ENCODE measurements at places on chromosomes 16 and 17.

GRCh38 chr17:48351911-48352332, 78.1 kb downstream of the SKAP1 start:
- no peak for DNase-seq

- no peak for DNase-seq
Measured at GRCh38 chr17:70076831-70077230, 1.8 kb downstream of the KCNJ16 start.

DNA sequence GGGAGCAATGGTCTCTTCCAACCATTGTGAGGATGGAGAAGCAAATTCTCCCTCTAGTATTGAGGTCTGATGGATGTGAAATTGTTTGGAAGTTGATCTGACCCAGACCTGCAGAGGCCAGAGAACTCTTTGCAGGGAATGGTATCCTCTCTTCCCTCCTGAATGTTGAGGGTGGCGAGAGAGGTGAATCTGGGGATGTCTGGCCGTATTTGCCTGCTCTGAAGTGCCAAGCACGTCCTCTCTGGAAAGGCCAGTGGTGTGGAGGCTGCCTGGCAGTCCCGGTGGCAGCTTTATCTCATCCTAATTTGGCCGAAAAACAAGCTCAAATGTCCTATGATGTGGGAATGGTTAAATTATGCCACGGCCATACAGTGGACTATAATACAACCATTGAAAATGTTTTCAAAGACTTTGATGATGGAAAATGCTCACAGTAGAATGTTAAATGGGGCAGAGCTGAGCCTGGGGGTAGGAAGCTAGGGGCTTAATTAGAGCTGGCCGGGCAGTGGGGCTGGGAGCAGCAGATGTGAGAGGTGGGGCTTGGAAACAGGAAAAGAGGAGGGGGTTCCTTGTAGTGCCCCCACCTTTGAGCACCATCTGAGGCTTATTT, 30.8 kb downstream of the WSCD1 start:
- DNase-seq: no peak

DNA sequence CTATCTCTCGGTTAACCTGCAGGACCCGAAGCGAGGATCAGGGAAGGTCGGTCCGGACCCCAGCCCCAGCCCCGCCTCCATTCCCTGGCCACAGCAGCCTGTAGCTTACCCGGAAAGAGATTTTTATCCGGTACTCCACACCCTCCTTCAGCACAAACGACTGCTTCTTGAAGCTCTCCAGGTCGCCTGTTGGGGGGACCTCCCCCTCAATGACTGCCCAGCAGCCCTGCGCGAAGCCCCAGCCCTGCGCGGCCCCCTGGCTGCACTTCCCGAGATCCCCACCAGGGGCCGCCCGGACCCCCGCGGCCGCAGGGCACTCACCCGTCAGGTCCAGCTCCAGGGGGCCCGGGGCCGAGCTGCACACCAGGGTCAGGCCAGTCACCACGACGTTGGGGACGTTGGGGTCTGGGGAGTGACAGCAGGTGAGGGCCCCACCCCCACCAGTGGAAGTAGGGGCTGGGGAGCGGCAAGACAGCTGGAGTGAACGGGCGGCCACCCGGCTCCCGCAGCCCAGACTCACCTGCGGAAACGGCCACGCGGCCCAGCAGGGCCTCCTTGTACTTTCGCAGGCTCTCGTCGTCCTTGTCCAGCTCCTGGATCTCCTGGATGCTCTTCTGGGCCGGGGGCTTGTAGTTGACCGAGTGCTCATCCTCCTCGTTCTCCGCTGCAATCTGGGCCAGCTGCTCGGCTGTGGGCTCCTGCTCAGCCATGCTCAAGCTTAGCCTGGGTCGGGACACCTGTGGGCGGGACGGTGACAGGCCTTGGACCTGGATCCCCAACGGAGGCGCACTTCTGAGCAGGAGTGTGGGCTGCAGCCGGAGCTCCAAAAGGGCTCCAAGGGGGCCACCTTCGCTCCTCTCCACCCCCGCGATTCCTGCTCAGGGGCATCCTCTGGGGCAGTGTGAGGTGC, 1.7 kb downstream of the ARHGDIA start:
- peak; percentile 40 for DNase-seq

GRCh38 chr16:84138824-84139627, 6.0 kb downstream of the HSDL1 start:
- no peak for DNase-seq

- DNase-seq: no peak
Measured at GRCh38 chr17:78999947-79000395, 9.6 kb downstream of the CANT1 start.

DNA sequence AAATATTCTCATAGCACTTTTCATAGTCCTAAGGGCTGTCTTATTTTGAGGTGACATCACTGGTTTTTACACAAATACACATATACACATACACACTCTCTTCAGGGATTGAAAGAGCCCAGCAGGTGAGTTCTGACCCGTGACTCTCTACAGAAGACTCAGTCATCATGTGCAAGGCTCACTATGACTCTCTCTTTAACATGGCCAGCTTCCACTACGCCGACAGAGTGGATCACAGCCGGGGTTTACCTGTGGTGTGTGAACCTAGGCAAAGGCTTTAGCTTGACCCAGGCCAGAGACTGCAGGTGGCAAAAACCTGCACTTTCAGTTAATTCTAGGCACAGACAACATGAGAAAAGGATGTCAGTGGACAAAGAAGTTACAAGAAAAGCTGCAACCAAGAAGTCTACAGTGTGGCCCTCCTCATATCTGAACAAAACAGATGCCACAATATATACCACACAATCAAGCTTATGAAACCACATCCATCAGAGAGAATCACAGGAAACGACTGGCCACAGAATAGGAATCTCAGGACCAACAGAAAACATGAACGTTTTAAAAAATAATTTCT, 56.5 kb downstream of the CYTH1 start:
- DNase-seq: no peak

DNA sequence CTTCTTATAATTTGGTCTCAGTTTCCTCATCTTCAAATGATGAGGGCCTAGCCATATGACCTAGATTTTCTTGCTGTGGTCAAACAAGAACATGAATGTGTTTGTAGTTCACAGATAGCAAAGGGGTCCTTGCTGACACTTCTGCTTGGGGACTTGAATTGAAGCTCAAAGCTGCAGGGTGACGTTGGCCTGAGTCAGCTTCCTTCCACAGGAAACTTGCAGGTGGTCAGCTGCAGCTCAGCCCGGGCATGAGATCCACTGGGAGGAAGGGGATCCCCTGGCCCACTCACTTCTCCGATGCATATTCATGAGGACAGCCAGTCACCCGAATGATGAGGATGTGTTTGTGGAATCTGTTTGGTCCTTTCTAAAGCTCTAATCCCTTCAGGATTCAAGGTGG, 42.6 kb upstream of the AXIN2 start:
- DNase-seq: no peak

- no peak for DNase-seq
Measured at GRCh38 chr16:10708969-10709368, 14.2 kb upstream of the TEKT5 start.

GRCh38 chr17:65100316-65101140, 36.6 kb upstream of the RGS9 start:
- DNase-seq: peak; percentile 88

DNA sequence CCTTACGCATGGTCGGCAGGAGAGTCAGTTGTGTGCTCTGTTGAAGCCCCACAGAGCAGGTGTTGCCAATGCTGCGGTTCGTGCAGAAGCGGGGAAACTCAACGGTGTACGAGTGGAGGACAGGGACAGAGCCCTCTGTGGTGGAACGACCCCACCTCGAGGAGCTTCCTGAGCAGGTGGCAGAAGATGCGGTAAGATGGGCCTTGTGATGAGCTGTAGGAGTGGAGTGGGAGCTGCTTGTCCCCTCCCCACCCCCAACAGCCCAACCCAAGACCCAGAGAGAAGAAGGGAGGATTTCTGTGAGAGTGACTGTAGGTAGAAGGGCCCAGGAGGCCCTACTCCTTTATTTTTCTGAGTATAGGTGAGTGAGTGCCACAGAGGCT, 4.9 kb downstream of the CDK5RAP3 start:
- DNase-seq: no peak

DNA sequence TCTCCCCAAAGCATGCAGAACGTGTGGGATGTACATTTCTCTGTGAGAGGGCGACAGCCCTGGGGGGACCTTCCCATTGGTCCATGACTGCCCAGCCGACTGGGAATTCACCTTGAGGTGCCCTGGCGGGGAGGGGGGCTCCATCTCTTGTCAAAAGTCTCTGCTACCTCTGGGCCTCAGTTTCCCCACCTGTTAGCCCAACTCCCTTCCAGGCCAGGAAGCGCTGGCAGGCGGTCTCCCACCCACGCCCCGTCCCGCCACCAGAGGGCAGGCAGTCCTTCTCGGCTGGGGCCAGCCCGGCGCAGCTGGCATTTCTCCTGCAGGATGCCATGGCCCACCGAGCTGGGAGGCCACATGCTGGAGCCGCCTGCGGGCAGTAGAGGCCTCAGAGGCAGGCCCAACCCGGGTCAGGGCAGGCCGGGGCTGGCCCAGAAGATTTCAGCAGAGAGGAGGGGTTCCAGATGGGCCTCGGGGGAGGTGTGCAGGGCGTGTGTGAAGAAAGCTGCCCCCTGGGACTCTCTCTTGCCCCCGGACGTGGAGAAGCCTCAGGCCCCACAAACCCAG, 16.6 kb downstream of the CD7 start:
- peak; percentile 72 for DNase-seq

DNA sequence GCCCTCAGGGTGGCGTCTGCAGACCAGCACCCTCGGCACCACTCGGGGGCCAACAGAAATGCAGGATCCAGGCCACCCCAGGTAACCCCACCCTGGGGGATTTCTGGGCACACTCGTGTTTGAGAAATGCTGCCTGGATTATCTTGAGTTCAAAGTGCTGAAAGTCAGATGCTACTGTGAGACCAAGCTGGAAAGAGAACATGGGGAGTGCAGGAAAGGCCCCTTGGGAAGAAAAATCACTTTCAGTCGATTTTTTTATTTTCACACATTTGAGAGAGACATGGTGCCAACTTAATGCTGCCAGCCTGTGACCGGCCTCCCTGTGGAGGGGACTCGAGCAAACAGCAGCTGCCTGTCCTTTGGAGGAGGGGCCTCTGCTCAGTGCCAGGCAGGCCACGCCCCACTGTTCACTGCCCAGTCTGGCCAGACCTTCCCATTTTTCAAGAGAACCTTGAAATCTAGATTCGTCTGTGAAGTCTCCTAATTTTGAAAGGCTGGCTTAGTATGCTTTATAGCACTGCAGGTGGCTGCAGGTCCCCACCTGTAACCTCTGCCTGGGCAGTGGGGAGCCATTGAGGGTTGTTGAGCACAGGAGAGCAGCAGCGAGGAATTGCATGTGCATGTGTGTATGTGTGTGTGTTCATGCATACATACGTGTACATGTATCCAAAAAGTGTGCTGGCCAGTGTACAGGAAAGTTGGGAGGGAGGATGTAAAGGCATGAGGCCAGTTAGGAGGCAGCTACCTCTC, 70.7 kb upstream of the PLCG2 start:
- DNase-seq: no peak

- no peak for DNase-seq
Measured at GRCh38 chr16:55737966-55738365, 82.2 kb downstream of the SLC6A2 start.

DNA sequence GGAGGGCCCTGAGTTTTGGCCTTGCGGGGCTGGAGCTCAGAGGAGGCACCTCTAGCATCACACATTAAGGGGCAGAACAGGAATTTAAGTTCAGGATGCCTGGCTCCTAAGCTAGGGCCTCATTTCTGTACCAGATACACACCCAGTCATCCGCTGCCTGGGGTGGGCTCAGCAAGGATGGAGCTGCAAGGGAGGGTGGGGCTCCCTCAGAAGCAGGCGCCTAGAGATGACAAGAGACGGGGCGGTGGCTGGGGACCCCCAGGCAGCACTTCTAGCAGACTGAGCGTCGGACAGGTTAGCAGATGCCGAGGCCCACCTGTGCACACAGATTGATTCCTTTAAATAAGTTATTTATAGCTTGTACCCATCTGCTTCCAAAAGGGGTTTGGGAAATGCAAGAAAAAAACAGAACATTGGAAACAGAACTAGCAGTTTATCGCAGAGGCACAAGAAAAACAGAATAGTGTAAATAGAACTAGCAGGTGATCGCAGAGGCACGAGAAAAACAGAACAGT, 47.6 kb upstream of the CBFA2T3 start:
- no peak for DNase-seq

- no peak for DNase-seq
Measured at GRCh38 chr16:83231729-83232128, 576.0 kb upstream of the HSBP1 start.

DNA sequence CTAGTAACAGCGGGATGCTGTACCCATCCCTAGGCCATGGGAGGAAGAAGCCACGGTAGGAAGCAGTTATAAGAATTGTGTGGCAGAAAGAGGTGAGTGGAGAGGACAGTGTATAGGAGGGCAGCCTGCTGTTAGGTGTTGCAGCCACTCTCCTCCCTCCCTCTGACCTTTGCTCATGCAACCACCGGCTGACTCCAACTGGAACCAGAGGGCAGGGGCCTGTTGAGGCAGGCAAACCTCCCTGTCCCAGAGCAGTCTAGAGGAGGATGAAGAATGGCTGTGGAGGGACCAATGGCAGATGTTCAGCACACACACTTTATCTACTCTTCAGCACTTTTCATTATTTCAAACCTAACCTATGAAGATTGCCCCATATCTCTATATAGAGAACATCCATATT, 2.2 kb downstream of the TXNL4B start:
- no peak for DNase-seq

DNA sequence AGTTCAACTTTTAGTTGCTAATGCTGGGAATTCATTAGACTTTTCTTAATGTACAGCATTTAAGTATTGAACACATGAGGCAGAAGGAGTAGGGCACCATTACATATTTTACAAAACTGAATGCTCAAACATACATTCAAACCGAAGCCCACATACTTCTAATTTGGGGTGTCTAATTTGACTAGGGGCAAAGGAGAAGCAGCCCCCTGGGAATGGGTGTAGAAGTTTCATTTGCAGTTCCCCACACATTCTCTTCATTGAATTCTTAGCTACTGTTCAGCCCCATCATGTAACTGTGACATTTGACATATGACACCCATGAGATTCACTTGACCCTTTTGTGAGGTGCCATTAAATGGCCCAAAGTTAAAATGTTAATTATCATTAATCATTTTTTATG, 16.4 kb downstream of the IRX6 start:
- DNase-seq: no peak

DNA sequence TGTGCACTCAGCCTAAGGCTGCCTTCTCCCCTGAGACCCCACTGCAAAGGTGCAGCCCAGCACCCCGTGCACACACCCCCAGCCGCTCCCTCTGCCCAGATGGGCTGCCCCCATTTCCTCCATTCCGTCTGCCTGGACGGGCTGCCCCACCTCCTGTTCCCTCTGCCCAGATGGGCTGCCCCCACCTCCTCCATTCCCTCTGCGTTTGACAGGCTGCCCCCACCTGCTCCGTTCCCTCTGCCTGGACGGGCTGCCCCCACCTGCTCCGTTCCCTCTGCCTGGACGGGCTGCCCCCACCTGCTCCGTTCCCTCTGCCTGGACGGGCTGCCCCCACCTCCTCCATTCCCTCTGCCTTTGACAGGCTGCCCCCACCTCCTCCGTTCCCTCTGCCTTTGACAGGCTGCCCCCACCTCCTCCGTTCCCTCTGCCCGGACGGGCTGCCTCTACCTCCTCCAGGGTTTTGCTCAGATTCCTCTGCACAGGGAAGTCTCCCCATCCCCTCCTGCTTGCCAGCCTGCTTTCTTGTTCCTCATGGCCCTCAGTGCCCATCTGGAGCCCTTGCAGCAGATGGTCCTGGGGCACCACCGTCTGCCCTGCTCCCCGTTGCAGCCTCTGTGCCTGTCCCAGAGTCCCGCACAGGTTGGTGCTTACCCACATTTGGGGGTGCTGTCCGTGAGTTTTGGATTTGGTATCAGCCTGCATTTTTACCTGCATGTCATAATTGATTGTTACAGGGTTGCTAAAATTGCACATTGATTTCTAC, 23.4 kb upstream of the IL17C start:
- DNase-seq: no peak

- no peak for DNase-seq
Measured at GRCh38 chr16:52056259-52056658, 490.7 kb downstream of the TOX3 start.

All from CD4-positive, alpha-beta T cell treated with Interferon alpha-2 for 1 hour (primary cell).